Heart right ventricle (tissue), 16 donors: ENCODE measurements at places on chromosomes 3 and 15. TPM values are rescaled to one million over a fixed set of nuclear protein-coding genes. Genes with fewer than 3 reads are reported as not detected.

The SCN11A gene
- not detected for total RNA-seq

GRCh38 chr3:147809206-147809605 is 400.0 kb downstream of the ZIC1 start:
- DNase-seq: no peak

DNA sequence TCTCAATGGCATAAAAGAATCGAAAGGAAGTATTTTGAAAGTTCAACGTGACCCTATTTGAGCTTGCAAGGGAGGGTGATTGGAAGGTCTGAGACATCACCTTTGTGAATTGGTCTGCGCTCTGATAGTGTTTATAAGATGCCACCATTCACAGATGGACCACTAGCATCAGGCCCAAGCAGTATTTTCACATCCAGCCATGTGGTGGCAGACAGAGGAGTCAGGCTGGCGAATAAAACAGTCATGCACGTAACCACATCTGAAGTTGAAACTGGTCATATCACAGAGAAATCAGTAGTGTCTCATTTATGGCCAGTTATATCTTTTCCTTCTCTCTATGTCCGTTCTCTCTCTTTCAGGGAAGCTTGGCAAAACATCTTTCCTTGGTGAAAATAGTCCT is 170.1 kb upstream of the ONECUT1 start:
- no peak for DNase-seq

DNA sequence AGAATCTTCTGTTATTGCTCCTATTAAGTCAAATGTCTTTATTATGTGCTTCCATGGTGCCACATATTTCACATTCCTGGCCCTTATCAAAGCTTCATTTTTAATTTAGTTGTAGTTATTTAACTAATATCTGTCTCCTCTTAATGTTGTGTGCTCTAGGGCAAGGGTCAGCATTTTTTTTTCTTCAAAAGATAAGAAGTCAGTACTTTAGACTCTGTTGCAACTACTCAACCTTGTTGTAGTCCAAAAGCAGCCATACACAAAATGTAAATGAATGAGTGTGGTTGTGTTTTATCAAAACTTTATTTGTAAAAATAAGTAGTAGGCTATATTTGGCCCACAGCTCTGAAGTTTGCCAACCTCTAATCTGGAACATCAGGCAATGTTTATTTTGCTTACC is 394.7 kb upstream of the CBLB start:
- DNase-seq: no peak

GRCh38 chr3:32325927-32326326 is 65.7 kb upstream of the CMTM7 start:
- no peak for DNase-seq

- DNase-seq: no peak
Observed at GRCh38 chr3:107562969-107563529, 40.3 kb downstream of the BBX start.
